Gastrocnemius medialis (tissue), 4 donors: ENCODE measurements at places on chromosomes 7 and 10.

DNA sequence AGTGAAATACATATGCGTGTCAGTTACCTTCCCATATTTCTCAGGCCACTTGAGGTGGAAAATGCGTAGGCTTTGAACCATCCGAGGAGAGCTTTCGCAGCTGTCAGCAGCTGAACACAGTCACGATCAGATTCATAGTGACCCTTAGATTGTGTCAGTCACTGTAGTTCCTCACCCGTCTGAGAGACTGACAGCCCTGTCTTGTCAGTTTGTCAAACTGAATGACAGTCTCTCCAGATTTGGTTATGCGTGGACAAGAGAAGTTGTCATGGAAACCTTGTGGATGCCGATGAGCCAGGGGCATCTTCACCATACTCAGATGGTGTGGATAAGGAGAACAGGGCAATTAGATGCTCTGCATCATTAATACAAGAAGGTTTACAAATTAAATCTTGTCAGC lies 546.3 kb downstream of the TYW1 start:
- H3K36me3 ChIP-seq: no peaks in the 10 kb centered on the region
- no peak overlapping the region for H3K27ac ChIP-seq
- H3K27me3 ChIP-seq: no peaks in the 10 kb centered on the region
- no peak for DNase-seq
- no peaks in the 10 kb centered on the region for H3K4me1 ChIP-seq
- no peak overlapping the region for H3K4me3 ChIP-seq

DNA sequence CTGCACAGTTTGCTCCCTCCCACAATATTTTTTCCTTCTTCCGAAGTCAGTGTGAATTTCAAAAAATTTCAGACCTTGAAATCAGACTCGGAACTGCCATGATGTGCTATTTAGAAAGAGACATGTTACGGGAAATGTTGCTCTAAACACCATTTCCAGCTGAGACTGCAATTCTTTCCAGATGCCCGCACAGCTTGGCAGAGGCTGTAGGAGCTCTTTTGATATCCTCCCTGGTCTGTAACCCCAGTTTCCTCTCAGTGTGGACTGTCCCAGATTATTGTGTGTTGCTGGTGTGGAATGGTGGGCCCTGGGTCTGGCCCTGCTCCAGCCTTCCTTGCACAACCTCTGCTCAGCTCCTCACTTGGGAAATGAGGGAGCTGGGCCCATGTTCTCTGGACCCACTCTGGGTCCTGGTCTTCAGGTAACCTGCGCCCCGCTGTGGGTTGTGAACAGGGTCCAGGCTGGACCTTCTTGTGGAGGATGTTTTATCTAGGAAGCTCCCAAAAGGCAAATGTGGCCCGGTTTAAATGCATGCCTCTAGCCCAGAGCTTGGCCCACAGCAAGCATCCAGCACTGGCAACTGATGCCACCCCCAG lies 172.8 kb upstream of the CXCL12 start:
- no peak for DNase-seq
- H3K4me3 ChIP-seq: no peak overlapping the region
- no peak overlapping the region for H3K27ac ChIP-seq
- H3K27me3 ChIP-seq: no peaks in the 10 kb centered on the region

DNA sequence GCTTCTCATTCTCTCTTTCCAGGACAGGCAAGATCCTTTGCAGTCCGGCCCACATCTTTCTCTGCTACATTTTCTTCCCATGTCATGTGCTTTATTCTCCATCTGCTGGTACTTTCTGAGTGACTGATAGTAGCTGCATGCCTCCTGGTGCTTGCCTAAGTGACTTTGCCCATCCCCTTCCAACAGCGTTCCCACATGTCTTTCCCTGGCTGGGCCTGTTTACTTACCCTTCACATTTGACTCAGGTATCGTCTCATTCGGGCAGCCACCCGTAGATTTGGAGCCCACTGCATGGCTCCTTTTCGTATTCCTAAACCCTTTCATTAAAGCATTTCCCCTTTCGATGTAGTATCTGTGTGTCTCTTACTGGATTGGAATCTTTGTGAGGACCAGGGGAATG lies 24.6 kb downstream of the TYW1 start:
- no peak overlapping the region for H3K4me3 ChIP-seq
- peaks cover 44% of the 10 kb centered on the region for H3K36me3 ChIP-seq
- no peaks in the 10 kb centered on the region for H3K27me3 ChIP-seq
- peaks cover 9% of the 10 kb centered on the region for H3K4me1 ChIP-seq

- peaks cover 53% of the 10 kb centered on the region for H3K4me1 ChIP-seq
- H3K27me3 ChIP-seq: no peaks in the 10 kb centered on the region
- H3K4me3 ChIP-seq: peak overlapping the region; percentile 14
- peak overlapping the region; percentile 83 for H3K27ac ChIP-seq
- no peaks in the 10 kb centered on the region for H3K36me3 ChIP-seq
- DNase-seq: peak; percentile 20
Measured at GRCh38 chr10:80459047-80459865, 5.1 kb downstream of the TSPAN14 start.

GRCh38 chr10:67790534-67791408 lies 47.2 kb downstream of the DNAJC12 start:
- H3K27me3 ChIP-seq: no peaks in the 10 kb centered on the region
- no peak overlapping the region for H3K27ac ChIP-seq
- DNase-seq: no peak
- H3K4me3 ChIP-seq: no peak overlapping the region

- H3K27ac ChIP-seq: no peak overlapping the region
- no peaks in the 10 kb centered on the region for H3K27me3 ChIP-seq
- DNase-seq: no peak
- no peak overlapping the region for H3K4me3 ChIP-seq
- H3K36me3 ChIP-seq: no peaks in the 10 kb centered on the region
Measured at GRCh38 chr10:12271210-12271540, 75.2 kb downstream of the CDC123 start.

DNA sequence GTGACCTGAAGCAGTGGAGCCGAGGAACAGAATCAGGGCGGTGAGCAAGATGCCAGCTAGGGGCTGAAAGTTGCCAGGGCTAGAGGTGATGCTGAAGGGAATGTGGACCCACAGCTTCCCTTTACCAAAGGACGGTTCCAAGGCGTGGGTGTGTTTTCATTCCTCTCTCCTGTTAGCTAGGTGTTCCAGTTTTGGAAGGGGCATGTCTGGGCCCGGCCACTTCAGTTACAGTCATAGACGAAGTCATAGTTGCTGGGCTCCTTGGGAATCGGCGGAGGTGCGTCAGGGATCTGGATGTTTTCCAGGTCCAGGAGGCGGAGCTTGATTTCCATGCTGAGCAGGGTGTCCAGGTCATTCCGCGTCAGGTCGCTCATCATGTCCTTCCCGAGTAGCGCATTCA lies 131.0 kb upstream of the AOAH start:
- H3K4me1 ChIP-seq: no peaks in the 10 kb centered on the region
- H3K36me3 ChIP-seq: no peaks in the 10 kb centered on the region
- H3K4me3 ChIP-seq: no peak overlapping the region
- H3K27me3 ChIP-seq: no peaks in the 10 kb centered on the region
- H3K27ac ChIP-seq: no peak overlapping the region
- no peak for DNase-seq

- no peak overlapping the region for H3K4me3 ChIP-seq
- no peaks in the 10 kb centered on the region for H3K36me3 ChIP-seq
- H3K4me1 ChIP-seq: peaks cover 4% of the 10 kb centered on the region
- H3K27ac ChIP-seq: no peak overlapping the region
- H3K27me3 ChIP-seq: no peaks in the 10 kb centered on the region
- no peak for DNase-seq
Measured at GRCh38 chr7:132654150-132654549, 77.9 kb upstream of the PLXNA4 start.

DNA sequence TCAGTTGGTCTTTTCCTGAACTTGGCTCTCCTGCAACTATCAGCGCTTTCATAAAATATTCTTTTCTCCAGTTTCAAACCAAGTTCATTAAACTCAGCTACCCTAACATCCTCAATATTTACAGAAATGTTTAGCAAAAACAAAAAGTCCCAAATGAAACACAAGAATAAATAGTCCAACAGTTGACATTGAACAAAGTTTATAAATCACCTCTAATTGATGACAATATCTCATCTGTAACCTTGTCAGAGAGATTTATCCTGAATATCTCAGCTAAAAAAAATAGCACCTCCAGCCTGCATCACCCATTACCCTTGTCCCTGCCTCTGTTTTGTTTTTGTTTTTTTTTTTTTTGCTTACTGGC lies 76.1 kb downstream of the ANK3 start:
- H3K4me3 ChIP-seq: no peak overlapping the region
- DNase-seq: no peak

GRCh38 chr10:102673819-102674511 lies 29.7 kb downstream of the TRIM8 start:
- H3K27me3 ChIP-seq: no peaks in the 10 kb centered on the region
- H3K4me1 ChIP-seq: peaks cover 46% of the 10 kb centered on the region
- H3K4me3 ChIP-seq: peak overlapping the region; percentile 27
- DNase-seq: peak; percentile 30
- peak overlapping the region; percentile 69 for H3K27ac ChIP-seq
- H3K36me3 ChIP-seq: no peaks in the 10 kb centered on the region

DNA sequence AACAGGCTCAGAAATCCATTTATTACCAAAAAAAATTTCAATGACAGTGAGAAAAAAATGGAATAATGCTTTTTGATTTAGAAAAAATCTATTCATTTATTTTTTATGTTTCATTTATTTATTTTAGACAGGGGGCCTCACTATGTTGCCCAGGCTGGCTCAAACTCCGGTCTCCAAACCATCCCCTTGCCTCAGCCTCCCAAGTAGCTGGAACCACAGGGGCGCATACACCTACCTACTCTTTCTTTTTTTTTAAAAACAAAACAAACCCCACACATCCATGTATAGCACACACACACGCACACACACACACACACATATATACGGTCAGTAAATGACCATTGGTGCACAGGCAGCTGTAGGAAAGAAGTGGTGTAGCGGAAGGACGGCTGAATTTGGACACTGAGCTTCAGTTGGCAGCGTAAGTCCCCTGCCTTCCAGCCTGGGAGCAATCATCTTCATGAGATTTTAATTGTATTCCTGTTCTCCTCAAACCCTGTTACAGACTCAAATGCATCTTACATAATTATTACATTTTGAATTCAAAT lies 28.8 kb downstream of the ARL4A start:
- H3K36me3 ChIP-seq: no peaks in the 10 kb centered on the region
- peaks cover 11% of the 10 kb centered on the region for H3K4me1 ChIP-seq
- peak overlapping the region; percentile 73 for H3K27ac ChIP-seq
- peak overlapping the region; percentile 42 for H3K4me3 ChIP-seq
- DNase-seq: no peak
- H3K27me3 ChIP-seq: no peaks in the 10 kb centered on the region

GRCh38 chr7:151381098-151381347 lies 28.8 kb downstream of the WDR86 start:
- H3K27ac ChIP-seq: no peak overlapping the region
- peaks cover 26% of the 10 kb centered on the region for H3K27me3 ChIP-seq
- H3K4me3 ChIP-seq: no peak overlapping the region
- no peaks in the 10 kb centered on the region for H3K36me3 ChIP-seq
- DNase-seq: no peak
